ENCODE measurements at places on chromosomes 11 and 22.
A peak's percentile ranks its signal among the peaks of the same experiment; 100 is the strongest.

DNA sequence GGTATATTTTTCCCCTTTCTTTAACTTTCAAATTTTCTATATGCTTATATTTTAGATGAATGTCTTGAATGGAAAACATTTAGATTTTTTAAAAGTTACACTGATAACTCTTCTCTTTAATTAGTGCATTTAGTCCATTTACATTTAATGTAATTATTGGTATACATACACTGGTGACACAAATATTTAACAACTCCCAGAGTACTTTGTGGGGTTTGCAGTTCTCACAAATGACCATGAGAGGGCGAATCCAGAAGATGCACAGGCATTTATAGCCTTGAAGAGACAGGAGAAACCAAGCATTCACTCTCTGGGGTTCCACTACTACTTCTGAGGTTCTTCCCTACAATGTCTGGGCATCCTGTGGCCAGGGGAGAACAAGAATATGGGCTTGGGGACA lies 125.1 kb downstream of the TIMP3 start:
- no peak for DNase-seq

DNA sequence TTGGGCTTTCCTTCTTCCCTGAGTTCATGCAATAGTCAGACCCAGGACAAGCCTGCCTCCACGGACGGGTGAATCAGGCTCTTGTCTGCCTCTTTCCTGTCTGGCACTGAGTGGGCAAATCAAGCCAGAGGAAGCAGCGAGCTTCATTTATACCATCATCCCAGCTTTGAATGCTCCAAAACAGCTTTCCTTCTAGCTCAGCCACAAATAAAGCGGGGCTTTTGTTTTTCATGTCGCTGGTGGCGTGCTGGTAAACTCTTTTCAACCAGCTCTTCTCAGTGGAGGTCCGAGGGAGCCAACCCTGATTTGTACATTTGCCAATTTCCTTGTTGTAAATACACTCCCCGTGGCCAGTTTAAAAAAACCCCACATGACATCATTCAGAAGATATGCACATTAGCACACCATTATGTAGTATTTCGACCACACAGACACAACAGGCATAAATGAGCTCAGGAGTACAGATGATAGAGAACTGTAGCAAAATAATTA lies 8.6 kb downstream of the C11orf91 start:
- peak; percentile 72 for DNase-seq

GRCh38 chr11:107563702-107564101 lies 1.8 kb downstream of the ALKBH8 start:
- DNase-seq: no peak

DNA sequence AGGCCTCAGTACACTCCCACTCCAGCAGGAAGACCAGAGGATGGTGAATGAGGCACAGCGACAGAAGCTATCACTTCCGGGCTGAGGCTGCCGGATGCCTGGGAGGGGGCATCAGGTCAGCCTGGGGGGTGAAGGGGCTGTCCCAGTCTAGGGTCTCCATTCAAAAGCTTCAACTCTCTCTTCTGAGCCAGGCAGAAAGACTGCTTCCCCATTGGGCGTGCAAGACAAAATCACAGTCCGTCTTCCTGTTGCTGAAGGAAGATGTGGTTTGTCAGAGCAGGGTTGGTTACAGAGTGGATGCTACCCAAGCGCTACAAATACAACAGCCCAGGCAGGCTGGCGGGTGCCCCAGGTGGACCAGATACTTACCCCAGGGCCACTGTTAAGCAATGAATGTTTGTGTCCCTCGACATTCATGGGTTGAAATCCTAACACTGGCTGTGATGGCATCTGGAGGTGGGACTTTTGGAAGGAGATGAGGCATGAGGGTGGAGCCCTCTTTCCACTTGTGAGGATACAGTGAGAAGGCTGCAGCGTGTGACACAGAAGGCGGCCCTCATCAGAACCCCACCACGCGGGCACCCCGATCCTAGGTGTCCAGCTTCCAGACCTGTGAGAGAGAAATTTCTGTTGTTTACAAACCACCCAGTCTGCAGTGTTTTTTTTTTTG lies 12.0 kb downstream of the UPK3A start:
- DNase-seq: no peak

GRCh38 chr22:26800858-26801257 lies 143.5 kb downstream of the MIAT start:
- no peak for DNase-seq

DNA sequence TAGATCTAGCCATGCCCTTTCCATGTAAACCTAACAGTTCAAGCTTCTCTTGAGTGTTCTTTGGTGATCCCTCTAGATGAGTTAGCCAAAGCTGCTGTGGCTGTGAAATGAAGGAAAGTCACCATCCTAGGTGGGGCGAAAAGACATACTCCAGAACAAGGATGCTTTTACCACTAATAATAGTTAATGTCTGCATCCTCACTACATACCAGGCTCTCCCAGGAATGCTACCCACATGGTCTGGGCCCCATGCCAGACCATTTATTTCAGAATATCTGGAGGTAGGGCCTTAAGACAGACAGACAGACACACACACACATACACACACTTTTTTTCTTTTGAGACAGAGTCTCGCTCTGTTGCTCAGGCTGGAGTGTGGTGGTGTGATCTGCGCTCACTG lies 14.7 kb downstream of the ABTB2 start:
- DNase-seq: no peak

- no peak for DNase-seq
Observed at GRCh38 chr11:48005136-48005535, 24.8 kb downstream of the PTPRJ start.

- no peak for DNase-seq
Observed at GRCh38 chr11:63505857-63506528, at the start of gene LGALS12. LGALS12 (plus strand) TSS chr11:63506084; CDS start chr11:63506459, 375 bp downstream.

- no peak for DNase-seq
Observed at GRCh38 chr22:33073989-33074418, 15.8 kb upstream of the SYN3 start.

GRCh38 chr11:113531083-113531482 lies 55.9 kb upstream of the DRD2 start:
- DNase-seq: no peak

GRCh38 chr11:5527716-5528115 lies 11.2 kb upstream of the UBQLNL start:
- no peak for DNase-seq

- DNase-seq: no peak
Observed at GRCh38 chr22:17888855-17889254, 114.6 kb upstream of the BID start.

GRCh38 chr11:107473792-107474191 lies 16.2 kb upstream of the CWF19L2 start:
- no peak for DNase-seq

- no peak for DNase-seq
Observed at GRCh38 chr11:75549370-75549958, 12.6 kb upstream of the SERPINH1 start.

- DNase-seq: no peak
Observed at GRCh38 chr11:127888386-127888785, 699.0 kb downstream of the ETS1 start.

DNA sequence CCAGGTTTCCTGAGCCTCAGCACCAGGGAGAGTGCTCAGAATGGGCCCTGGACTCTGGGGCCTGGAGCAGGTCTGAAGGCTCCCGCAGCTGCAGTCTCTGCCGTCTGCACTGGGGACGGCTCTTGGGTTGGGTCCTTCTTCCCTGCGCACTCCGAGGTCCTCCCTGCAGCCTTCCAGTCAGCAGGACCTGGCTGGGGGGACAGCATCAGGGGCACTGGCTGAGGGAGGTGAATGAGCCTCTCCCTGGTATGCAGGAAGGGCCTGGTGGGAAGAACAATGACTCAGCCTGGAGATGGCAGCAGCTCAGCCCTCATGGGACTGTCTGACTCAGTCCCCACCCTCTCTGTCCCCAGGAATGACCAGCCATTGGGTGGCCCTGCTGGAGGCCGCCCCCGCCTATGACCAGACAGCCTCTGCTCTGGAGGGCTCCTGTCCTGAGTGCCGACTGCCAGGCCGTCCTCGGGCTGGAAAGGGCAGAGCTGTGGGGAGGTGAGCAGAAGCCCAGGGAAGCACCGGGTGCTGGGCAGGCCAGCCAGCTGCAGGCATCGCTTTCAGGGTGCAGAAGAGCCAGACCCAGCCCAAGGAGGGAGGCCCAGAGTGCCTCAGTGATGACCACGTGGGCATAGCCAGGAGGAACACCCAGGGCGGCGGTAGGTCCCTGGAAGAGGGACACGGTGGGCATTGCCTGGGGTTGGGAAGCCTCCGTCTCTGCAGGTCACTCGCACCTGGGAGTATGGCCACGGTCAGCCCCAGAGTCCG lies 455.0 kb downstream of the BRD1 start:
- peak; percentile 44 for DNase-seq

DNA sequence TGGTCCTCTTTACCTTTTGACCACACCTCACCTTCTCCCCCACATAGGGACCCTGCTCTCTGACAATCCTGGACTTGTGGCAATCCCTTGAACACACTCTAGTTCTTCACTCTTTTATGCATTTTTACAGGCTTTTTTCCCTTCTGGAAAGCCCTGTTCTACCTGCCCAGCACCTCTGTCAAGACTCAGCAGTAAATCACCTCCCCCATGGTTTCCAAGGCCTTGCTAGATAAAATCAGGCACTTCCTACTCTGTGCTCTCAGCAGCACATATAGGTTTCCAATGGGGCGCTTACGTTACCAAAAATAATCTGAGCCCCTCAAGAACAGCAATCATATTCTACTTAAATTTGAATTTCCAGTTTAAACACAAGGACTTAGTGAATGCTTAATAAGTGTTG lies 53.9 kb downstream of the ETS1 start:
- DNase-seq: no peak

DNA sequence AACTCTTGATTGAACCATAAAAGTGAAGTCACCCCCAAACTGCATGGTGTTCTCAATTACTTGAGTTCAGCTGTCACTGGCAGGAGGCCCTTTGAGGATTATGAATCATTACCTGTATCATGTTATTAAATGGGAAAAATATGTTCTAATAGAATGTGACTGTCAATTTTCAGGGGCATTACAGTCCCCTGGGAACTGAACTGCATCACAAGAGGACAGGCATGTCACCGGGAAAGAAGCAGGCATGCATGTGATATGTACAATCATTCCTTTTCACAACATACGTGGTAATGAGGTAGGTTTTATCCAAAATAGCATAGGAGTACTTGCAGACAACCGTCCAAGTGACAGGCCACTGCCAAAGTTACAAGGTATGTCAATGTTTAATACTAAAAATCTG lies 165.8 kb downstream of the MAML2 start:
- DNase-seq: no peak

Measured in NCI-H774 (cell line).